ENCODE measurements at places on chromosomes 7 and 10.

- DNase-seq: no peak
These were observed 89.8 kb upstream of the ANK3 start for GRCh38 chr10:60479305-60480020.

GRCh38 chr10:35912615-35913569 is 270.8 kb upstream of the FZD8 start:
- no peak for DNase-seq

- DNase-seq: peak; percentile 6
These were observed 875 bp upstream of the HECTD2 start for GRCh38 chr10:91409069-91409868.

- no peak for DNase-seq
These were observed 54.4 kb downstream of the RAMP3 start for GRCh38 chr7:45211958-45212357.

GRCh38 chr10:121337427-121337826 is 260.8 kb downstream of the FGFR2 start:
- no peak for DNase-seq

- no peak for DNase-seq
These were observed 43.3 kb downstream of the GPR37 start for GRCh38 chr7:124722292-124722691.

DNA sequence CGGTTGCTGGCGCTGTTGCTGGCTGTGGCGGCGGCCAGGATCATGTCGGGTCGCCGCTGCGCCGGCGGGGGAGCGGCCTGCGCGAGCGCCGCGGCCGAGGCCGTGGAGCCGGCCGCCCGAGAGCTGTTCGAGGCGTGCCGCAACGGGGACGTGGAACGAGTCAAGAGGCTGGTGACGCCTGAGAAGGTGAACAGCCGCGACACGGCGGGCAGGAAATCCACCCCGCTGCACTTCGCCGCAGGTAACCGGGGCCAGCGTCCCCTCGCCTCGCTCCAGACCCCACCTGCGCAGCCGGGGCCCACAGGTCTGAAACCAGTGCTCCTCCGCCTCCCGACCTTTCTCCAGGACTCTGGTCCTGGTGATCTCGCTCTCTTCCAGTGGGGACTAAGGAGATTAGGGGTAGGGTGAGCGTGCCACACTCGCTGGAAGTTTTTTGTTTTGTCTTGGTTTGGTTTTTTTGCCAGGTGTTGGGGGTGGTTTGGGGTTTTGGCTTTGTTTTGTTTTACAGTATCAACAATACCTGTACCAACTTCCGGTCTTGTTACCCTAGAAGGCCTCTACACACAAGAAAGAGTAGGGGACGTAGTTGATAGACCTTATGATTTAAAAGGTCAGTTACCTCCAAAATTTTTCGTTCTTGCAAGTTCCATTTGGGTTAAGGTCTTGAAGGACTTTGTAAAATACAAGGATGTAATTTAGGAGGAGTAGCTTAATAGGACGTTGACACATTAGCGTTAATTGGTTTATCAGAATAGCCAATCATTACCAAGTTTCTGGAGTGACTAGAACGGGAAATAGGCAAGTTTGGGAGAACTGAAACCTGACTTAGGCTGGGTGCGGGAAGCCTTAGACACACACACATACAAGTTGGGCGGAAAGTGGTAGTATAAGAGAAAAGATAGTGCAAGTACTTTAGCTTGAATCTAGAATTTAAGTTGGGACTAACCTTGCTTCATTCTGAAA is 704 bp downstream of the TNKS2 start:
- peak; percentile 15 for DNase-seq

DNA sequence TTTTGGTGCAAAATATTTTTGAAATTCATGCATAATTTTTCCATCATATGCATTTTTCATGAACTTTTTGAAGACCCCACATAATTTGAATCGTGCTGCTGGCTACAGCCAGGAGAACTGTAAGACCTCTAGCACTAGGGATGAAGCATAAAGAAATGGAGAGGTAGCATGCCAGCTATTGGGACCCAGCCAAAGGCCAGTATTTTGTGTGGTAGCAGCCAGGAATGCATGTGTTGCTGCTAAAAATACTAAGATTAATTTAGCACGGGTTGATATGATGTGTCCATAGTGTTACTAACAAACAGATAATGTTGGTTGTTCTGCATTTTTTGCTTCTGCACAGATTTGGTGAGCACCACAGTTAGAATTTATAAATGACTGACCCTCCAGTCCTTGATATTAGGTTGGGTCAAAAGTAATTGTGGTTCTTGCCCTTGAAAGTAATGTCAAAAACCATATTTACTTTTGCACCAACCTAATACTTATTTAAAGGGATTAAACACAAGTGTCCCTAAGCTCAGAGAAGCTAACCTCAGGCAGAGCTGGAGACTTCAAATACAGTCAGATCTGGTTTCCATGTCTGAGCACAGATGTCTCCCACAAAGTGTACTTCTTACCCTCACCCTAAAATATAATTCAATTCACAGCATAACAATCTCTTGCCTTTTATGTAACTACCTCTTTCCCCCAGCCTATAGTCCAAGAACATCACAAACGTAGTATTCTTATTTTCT is 54.1 kb upstream of the NPSR1 start:
- DNase-seq: no peak

DNA sequence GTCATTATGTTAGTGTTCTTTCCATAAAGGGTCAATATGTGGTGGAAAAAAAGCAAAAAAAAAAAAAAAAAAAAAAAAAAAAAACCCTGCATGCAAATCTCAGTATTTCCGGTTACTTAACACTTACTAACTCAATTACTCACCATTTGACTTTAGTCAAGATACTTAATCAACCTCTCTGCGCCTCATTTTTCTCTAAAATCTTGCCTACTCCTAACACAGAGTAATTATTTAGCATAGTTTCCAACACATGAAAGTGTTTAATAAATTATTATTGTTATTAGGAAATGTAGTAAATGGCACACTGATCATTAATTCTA is 27.8 kb downstream of the PPP1R3A start:
- DNase-seq: no peak
